ACHN (cell line): ENCODE measurements at places on chromosomes 3 and 15.
A peak's percentile ranks its signal among the peaks of the same experiment; 100 is the strongest.

DNA sequence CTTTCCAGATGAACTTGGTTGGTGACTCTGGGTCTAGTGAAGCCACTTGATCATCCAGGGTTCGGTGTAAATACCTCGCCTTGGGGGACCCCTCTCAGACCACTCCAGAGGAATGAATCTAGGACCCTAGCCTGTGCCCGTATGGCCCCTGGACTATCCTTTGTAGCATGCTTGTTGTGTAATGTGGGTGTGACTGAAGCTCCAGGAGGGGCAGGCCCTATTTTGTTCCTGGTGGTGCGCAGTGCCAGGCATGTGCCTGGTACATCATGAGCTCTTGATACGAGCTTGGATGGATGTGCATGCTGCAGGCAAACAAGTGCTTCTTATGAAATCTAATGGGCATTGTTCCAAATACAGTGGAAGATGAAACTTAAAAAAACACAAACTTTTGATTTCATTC, 82.8 kb downstream of the EBLN2 start:
- DNase-seq: no peak

- DNase-seq: no peak
Observed at GRCh38 chr15:71116942-71117341, 1.7 kb downstream of the THSD4 start.

DNA sequence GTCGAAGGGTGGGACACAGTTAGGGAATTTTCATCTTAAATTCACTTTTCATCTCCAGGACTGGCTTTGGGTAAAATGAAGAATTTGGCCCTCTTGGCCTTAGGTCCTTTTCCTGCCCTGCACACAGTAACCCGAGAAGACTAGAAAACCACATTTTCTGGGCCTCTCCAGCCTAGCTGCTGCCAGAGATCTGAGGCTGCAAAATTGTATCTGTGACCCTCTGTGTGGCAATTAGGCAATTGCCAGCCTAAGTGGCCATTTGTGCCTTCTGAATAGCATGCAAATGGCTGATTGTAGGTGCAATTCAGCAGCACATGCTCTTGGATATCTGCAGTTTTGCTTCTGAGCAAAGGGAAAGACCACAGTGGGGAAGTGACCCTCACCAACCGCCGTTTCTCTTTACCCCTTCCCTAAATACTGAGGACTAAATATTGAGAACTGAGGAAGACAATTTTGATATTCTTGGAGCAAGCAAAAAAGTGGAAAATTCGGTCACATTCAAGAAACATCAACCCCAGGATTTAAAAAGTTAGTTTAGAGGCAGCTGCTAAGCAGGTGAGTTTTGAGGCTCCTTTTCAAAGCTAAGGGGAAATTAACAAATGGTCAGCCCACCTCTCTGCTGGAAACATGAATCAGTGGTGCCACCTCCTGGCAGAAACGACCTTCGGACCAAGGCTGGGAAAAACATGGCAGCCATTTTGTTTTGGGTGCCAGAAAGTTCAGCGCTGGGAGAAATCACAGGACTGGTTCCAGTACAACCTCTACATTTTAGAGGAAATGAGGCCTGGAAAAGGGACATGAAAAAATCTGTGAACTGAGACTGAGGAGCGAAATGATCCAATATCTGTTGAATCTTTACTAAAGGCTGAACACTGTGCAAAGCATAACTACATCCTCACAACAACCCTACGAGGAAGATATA, 56.6 kb upstream of the PRTG start:
- DNase-seq: peak; percentile 58

DNA sequence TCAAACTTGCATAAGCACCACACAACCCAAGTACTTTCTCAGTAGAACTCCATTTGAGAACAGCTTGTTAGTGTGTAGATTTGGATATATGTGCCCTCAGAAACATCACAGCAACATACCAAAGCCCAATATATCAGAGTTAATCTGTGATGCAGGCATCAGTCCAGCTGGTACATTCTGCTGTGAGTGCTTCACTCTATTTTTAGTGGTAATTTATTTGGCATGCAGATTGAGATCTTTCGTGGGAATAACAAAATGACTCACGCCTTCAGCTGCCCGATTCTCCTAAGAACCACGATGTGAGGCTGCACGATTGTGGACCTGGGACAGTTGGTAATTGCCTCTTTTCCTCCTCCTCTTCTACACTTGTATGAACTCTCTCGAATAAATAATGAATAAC, 730.7 kb downstream of the SQOR start:
- DNase-seq: no peak

GRCh38 chr15:32843219-32843815, 125.5 kb downstream of the GREM1 start:
- no peak for DNase-seq

- no peak for DNase-seq
Observed at GRCh38 chr15:89365462-89366065, 30.9 kb upstream of the POLG start.

DNA sequence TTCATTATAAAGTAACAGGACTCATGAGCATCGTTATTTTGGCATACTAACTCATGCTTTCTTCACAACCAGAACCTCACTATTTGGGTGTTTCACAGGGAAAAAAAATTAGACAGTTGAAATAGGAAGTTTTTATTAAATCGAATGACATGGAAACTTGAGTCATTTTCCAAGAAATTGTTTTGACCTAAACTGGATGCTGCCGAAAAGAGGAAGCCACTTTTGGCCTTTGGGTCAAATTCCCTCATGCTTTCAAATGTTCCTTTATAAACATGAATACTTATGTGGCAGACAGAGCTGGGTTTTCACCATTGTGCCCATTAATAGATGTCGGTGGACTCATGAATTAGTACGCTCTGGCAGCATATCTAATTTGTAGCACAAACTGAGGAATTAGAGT, 224.9 kb downstream of the MCTP2 start:
- no peak for DNase-seq

- DNase-seq: peak; percentile 73
Observed at GRCh38 chr3:71548705-71549384, 34.7 kb downstream of the FOXP1 start.

DNA sequence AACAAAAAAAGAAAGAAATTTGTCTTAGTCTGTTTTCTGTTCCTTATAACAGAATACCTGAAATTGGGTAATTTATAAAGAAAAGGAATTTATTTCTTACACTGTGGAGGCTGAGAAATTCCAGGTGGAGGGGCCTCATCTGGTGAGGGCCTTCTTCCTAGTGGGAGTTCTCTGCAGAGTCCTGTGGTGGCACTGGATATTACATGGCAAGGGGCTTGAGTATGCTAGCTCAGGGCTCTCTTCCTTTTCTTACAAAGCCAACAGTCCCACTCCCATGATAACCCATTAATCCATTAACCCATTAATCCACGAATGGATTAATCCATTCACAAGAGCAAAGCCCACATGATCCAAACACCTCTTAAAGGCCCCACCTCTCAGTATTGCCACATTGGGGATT, 2.9 kb upstream of the SATB1 start:
- no peak for DNase-seq

- DNase-seq: no peak
Observed at GRCh38 chr3:13300546-13301285, 119.4 kb downstream of the NUP210 start.

DNA sequence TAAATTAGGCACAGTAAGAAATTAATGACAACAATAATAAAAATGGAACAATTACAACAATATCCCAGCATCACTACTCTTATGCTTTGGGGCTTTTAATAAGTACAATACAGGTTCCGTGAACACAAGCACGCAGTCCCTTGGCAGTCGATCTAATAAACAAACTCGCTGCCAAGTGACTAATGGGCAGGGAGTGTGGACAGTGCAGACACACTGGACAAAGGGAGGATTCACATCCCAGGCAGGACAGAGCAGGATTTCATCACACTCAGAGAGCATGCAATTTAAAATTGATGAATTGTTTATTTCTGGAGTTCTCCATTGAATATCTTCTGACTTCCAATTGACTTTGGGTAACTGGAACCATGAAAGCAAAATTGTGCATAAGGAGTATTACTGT, 524.1 kb upstream of the CFAP20DC start:
- no peak for DNase-seq

- DNase-seq: no peak
Observed at GRCh38 chr3:56157693-56158362, 310.4 kb downstream of the ERC2 start.

DNA sequence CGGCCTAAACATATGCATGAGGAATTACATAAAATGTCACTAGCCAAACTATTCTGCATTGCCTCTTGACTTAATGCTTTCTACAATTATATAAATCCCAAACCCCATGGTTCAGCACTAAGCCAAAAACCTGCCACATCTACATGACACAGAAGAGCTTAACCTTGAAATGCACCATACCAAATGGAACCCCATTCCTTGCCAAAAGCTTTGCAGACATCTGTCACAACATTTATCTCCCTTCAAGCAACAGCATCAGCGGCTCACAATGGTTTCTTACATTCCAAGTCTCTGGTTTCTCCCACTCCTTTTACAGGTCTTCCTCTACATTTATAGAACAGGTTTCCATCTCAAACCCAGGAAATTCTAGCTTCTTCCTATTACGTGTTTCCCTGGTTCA, 58.4 kb upstream of the GYG1 start:
- no peak for DNase-seq

DNA sequence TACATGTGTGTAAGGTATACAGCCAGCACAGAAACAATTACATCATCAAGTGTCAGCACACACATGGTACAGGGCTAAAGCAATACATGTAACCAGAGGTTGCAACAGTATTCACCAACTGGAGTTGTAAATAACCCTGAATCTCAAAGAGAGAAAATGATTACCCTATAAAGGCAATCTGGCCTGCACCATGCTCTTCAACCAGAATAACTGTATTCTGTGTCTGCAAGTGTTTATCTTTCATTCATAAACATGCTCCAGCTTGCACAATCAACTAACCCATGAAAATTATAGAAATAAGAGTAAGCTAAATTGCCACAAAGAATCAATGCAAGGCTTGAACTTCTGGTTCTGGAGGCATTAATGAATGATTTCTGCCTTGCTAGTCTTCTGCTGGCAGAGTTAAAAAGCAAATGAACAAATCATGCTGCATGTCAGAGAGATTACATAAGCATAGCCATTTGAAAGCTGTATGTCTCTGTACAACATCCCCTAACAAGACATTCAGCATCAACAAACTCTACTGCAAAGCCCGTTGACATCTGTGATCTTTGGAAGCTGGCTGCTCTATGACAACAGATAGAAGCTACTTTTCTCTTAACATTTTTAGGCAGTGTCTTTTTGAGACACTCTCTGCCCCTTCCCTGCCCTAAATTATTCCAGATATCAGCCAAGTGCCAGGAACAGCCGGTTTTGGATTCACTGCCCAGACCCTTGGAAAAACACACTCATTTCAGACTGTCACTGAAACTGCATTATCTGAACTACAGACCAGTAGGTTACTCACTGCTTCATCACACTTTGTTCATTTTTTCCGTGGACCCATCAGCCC, 871.0 kb downstream of the OTOL1 start:
- DNase-seq: no peak

- DNase-seq: no peak
Observed at GRCh38 chr3:79587150-79587549, 180.6 kb downstream of the ROBO1 start.

DNA sequence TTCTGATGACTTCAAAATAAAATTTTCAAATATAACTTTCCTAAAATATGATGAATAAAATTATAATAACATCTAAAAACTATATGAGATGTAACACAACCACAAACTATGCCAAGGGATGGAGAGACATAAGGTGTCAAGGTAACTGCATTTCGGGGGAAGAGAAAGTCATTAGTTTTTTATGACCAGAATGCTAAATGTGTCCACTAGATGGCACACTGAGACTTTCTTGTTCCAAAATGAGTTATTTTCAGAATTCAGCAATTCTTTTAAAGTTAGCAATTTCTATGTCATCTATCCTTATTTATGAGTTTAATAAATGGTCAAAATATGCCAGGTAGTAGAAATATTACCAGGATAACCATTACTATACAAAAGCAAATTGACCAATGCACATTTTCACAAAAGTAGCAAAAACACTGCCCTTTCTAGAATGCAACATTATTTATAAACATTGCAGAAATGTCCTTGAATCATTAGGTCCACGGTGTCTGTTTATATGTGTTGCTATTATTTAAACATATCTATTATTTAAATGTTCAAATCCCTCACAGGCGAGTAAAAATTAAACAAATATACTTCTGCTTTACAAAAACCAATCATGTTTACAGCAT, 374.2 kb downstream of the PLCL2 start:
- peak; percentile 42 for DNase-seq

- DNase-seq: no peak
Observed at GRCh38 chr15:66961407-66961884, 104.0 kb upstream of the SMAD3 start.

- no peak for DNase-seq
Observed at GRCh38 chr3:124775877-124776276, 45.6 kb downstream of the UMPS start.

DNA sequence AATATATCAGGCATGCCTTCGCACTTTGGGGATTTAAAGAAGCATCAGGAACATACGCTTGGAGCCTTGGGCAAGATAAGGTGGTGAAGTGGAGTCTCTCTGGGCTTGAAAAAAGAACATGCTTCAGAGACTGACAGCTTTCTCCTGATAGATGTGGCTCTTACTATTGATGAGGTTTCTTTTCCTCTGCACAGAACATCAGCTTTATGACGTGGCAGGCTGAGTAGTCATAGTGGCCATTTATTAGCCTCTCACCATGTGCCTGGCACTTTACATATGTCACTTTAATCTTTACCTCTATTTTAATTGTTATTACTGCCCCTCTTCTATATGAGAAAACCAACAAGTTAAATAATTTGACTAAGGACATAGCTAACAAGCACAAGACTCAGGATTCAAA, 19.0 kb upstream of the LRRC58 start:
- DNase-seq: no peak

GRCh38 chr15:68725736-68726135, 95.0 kb downstream of the ANP32A start:
- DNase-seq: no peak

DNA sequence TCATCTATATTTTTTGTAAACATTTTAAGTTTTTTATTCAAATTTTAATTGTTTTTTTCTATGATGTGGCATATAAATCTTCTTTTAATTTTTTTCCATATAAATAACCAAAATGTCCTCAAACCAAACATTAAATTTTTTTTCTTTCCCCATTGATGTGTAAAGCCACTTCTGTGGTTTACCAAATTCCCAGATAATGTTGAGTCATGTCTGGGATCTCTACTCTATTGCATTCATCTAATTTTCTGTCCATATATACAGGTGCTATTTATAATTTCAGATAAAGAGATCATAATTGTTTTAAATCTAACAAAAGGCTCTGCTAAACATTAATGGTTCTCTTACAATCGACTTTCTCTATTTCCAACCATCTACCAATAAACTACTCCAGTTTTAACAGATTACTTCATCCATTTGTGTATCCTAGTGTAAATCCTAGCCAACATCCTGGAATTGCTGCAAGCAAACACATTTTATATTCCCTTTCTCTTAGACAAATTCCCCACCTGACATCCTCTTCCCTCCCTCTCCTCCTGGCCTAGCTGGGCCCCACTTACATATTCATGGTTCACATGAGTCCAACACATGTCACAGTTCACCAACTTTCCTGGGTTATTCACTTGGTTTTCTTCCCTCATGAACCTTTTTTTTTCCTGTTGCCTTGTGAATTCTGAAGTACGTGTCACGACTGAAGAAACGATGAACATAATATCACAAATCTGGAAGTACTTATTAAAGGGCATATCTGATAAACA, 368.0 kb upstream of the AGTR1 start:
- no peak for DNase-seq

GRCh38 chr3:145953316-145953715, 207.7 kb downstream of the PLOD2 start:
- no peak for DNase-seq
